Fibroblast of skin of back (primary cell): ENCODE measurements at places on chromosomes 2 and 18.

DNA sequence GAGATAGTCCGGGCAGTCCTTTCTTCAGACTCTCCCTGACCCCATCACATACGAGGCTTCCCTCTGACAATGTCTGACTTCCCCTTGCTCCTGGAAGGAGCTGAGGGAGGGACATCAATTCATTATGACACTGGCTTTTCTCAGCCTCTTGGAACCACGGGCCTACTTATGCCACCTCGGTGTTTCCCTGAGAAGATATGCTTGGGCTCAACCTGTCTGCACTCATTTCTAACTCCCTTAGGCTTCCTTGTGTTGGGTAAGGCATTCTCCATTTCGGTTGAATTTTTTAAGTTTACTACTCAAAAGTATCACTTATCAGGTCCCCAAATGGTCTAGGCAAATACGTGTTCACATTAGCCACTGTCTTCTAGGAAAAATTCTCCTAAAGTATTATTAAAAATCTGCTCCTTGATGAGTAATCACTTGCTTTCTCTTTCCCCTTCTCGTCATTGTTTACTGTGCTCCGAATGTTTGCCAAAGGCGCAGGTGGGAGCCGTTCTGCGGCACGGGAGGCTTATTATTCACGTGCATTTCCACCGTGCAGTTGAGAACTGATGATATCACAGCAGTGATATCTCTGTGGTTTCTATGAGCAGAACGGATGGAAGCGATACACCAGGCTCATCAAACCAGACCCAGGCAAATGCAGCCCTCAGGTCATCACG, 33.1 kb downstream of the ARL4C start:
- no peak for DNase-seq

- no peak for DNase-seq
Observed at GRCh38 chr2:213315168-213315876, 31.1 kb downstream of the SPAG16 start.

DNA sequence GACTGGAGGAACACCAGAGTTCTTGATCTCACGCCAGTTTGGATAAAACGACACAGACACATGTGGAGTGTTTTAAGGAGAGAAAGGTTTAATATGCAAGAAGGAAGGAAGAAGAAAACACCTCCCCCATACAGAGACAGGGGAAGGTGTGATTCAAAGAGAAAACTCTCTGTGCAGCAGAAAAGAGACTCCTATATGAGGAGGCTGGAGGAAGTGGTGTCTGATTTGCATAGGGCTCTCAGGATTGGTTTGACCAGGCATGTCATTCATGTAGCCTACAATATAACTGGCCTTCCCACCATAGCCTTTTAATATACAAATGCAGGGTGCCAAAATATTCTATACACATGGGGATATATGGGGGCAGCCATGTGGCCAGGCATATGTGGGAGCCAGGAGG, 1386.5 kb downstream of the RPIA start:
- DNase-seq, result no peak

GRCh38 chr2:132581991-132582738, 87.8 kb downstream of the LYPD1 start:
- DNase-seq, result no peak

DNA sequence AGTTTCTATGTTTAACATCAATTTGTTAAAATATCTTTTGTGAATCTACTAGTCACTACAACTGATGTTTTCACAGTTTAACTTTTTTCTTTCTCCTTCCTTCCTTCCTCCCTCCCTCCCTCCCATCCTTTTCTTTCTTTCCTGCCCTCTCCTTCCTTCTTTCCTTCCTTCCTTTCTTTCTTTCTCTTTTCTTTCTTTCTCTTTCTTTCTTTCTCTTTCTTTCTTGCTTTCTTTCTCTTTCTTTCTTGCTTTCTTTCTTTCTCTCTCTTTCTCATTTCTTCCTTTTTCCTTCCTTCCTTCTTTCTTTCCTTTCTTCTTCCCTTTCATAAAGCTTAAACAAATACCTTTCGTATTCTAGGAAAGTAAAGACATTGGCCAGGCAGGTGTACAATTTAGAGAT, 2083.0 kb upstream of the CELF4 start:
- no peak for DNase-seq
